Activated T-cell treated with anti-CD3 and anti-CD28 coated beads, Interleukin-2, amount 50 U/mL, for 1 hour (primary cell): ENCODE measurements at places on chromosomes 2 and 18.

DNA sequence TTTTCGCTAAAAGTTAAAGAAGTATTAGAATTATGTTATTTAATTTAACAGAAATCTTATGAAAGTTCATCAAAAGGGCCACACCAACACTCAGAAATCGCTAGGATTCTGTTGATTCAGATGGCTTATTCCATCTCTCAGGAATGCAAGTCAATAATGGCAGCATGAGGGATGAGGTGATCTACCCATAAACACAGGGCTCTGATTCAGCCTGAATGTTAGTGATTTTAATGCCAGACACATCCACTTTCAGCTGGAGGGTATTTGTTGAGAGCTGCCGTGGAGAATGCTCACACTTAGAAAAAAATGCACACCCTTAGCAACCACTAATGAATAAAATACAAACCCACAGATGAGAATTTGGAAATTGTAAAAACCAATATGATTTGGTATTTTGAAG lies 173.3 kb upstream of the ERBB4 start:
- DNase-seq, result no peak

GRCh38 chr2:205020673-205021072 lies 475.4 kb downstream of the PARD3B start:
- DNase-seq, result no peak

GRCh38 chr2:53903011-53903410 lies 43.2 kb upstream of the GPR75 start:
- DNase-seq, result no peak

DNA sequence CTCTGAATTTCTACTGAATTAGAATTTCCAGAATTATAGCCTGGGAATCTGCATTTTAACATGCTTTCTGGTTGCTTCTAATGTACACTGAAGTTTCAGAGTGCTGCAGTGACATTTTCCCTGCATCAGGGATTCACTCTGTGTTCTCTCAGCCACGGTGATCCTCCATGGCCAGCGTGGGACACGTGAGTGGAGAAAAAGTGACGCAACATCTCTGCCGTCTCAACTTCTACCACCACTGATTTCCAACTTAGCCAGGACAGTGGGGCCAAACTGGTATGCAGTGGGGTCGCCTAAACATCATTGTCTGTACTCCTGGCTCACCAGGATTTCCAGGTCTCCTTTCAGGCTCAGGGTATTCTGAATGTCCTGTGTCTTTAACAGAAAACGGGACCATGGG lies 44.6 kb downstream of the LAMA3 start:
- DNase-seq, result no peak

DNA sequence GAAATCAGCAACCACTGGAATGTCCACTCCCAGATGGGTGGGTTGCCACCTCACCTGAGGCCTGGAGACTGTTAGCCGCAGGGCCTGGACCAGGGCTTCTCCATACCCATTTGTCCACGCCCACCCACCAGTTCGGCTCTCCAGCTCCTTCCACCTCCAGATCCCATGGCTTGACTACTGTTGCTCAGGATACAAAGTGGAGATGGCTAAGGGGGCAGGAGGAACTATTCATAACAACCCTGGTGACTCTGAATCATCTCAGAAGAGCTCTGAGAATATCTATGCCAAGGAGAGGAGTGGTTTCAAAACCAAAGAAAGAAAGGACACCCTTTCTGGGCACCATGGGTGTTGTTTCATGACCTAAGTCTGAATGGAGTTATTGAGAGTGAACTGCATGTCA lies 145.8 kb downstream of the LAMA3 start:
- no peak for DNase-seq

DNA sequence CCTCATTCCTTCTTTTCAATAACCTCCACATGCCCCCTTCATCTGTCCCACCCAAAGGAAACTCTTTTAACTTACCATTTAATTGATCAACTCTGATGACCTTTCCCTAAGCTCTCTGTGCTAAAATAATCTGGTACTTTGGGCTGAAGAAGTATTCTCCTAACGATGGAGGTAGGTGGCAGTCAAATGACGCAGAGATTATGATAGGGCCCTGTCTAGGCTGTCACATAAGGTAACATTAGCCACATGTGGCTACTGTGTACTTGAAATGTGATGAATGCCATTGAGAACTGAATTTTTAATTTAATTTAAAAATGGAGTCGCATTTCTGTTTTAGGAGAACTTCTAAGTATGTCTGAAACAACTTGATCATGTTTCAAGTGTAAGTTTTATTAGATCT lies 140.5 kb upstream of the TNP1 start:
- DNase-seq, result no peak

GRCh38 chr18:42586601-42587000 lies 528.9 kb downstream of the RIT2 start:
- no peak for DNase-seq

DNA sequence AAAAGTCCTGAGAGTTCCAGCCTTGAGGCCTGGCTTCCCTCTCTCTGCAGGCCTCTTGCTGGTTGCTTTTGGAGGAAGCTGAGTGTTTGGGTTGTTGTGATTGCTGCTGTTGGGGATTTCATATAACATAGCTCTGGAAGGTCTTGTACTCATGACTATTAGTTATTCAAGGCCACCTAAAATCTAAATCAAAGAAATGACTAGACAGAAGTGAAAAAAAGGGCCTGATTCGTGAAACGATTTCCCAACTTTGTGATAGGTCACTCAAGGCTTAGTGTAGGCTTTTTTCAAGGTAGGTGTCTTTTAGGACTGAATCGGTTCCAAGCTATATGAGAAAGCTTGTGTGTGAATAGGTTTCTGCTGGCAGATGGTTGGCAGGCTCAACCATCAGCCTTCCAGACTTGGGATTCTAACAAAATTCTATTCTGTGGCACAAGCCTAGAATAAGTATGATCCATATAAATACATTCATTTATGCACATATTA lies 164.4 kb downstream of the FMNL2 start:
- DNase-seq, result no peak

- no peak for DNase-seq
Measured at GRCh38 chr2:53087874-53088461, 679.6 kb upstream of the CHAC2 start.

DNA sequence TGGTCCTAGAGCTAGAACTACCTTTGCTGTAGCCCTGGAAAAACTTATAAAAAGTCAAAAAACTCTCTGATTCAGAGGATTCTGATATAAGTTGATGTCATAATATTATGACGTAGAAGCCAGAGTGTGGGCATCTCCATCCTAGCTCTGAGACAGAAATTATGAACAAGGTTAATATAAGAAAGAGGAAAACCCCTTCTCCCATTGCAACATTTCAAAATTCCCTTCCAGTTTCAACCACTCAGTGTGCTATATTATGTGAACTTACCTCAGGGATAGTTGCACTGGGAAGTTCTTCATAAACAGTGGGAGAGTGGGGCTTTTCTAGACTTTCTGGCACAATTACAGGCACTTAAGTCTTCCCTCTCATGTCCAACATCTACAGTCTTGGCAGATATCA lies 171.6 kb downstream of the PIK3C3 start:
- DNase-seq, result no peak

DNA sequence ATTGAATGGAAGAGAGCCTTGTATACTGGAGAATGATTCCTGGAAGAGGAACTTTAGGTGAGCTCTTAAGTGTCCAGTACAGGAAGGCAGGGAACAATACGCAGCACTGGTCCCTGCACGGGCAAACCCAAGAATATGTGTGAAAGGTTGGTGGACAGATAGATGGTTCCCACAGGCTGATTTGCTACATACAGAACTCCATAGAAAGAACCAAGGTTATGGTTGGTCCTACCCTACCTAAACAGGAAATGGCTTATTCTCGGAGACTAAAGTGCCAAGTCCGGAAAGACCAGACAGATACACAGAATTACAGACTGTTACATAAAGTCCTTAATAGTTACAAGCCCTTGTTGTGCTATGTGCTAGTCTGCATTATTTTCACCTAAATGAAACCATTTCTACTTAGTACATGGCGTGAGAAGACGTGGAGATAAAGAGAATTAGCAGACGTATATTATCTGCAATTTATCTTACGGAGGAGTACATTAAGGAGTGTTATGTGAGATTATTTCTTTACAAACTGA lies 1.2 kb downstream of the REV1 start:
- no peak for DNase-seq

DNA sequence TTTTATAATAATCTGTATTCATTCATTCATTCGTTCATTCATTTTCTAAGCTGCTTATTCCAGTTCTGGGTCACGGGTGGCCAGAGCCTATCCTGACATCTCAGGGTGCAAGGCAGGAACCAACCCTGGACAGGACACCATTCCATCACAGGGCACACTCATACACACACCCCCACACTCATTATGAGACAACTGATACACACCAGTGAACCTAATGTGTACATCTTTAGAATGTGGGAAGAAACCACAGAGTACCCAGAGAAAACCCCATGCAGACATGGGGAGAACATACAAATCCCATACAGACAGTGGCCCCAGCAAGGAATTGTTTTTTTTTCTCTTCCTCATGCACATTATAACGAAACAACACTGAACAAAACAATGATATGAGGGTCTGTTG lies 54.7 kb downstream of the RTN4 start:
- no peak for DNase-seq

GRCh38 chr18:47736376-47737140 lies 193.9 kb downstream of the SMAD2 start:
- no peak for DNase-seq
